ENCODE measurements at places on chromosomes 1 and 21. TPM values are rescaled to one million over a fixed set of nuclear protein-coding genes. Genes with fewer than 3 reads are reported as not detected.
A peak's percentile ranks its signal among the peaks of the same experiment; 100 is the strongest.

DNA sequence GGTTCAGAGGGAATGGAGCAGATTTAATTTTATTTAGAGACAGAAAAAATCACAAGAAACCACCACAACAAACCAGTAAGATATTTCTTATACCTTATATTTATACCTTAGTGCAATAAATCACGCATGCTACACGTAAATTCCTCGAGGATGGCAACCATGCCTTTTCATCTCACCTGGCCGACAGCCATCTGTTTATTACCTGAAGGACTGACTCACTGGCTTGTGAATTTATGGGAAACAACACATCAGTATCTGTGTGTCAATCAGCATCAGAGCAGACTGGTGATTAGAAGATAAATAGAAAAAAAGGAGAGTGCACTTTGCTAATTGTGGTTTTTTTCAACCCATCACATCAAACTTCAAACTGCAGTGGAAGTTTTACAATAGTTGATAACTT lies 58.4 kb downstream of the S1PR1 start:
- H3K4me3 ChIP-seq = no peak overlapping the region
- H3K4me1 ChIP-seq = no peaks in the 10 kb centered on the region
- H3K27ac ChIP-seq = no peak overlapping the region

GRCh38 chr1:180213401-180214170 lies 16.5 kb upstream of the LHX4 start:
- H3K27me3 ChIP-seq = no peaks in the 10 kb centered on the region
- DNase-seq = peak; percentile 91
- H3K36me3 ChIP-seq = no peaks in the 10 kb centered on the region
- no peaks in the 10 kb centered on the region for H3K4me1 ChIP-seq
- no peak overlapping the region for H3K4me3 ChIP-seq

Gene PRELP
- 2.0 TPM for total RNA-seq

GRCh38 chr1:30183895-30184294 lies 539.5 kb downstream of the MATN1 start:
- H3K27ac ChIP-seq = no peak overlapping the region
- H3K36me3 ChIP-seq = no peaks in the 10 kb centered on the region
- H3K4me3 ChIP-seq = no peak overlapping the region
- H3K27me3 ChIP-seq = peaks cover 3% of the 10 kb centered on the region
- DNase-seq = no peak
- H3K4me1 ChIP-seq = no peaks in the 10 kb centered on the region

GRCh38 chr1:241738284-241739078 lies 86.4 kb downstream of the WDR64 start:
- no peaks in the 10 kb centered on the region for H3K36me3 ChIP-seq
- H3K27ac ChIP-seq = no peak overlapping the region
- no peaks in the 10 kb centered on the region for H3K27me3 ChIP-seq

DNA sequence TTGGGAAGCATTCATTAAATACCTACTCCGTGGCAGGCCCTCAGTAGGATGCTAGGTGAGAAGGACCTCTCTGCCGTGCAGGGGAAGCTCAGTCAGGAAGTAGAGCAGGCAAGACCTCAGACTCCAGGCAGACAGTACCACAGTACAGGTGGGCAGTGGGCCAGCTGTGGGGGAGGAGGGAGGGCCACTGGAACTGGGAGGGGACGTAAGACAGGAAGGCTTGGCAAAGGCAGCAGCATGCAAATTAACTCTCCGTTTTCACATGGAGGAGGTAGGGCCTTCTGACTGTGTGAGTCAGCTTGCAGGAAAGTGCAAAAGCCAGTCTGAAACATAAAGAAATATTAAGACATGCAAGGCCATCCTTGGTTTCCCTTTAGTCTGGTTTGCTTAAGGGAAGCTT lies 157.7 kb downstream of the TRIM33 start:
- no peaks in the 10 kb centered on the region for H3K36me3 ChIP-seq
- no peak overlapping the region for H3K4me3 ChIP-seq
- no peak overlapping the region for H3K27ac ChIP-seq

DNA sequence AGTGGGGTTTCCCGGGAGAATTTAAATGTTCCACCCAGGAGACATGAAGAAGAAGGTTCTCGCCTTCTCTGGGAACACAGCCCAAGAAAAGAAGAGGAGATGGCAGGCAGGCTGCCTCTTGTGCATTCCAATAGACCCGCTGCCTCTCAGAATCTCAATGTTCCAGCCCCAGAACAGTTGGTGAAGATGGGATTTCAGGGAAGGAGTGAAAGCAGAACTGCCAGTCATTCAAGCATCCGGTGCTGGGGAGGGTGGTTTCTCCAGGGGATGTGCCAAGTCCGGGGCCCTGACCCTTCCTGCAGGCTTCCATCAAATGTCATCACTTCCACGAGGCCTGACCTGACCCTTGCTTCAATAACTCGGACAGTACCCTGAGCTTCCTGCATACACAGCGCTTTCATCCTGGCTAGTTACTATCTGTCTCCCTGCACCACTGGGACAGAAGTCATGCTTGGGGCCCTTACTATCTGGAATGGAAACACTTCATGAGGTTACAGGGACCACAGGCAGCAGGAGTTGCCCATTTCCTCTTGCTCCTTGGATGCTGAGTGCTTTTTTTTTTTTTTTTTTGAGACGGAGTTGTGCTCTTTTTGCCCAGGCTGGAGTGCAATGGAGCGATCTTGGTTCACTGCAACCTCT lies 386.6 kb upstream of the POU3F1 start:
- H3K4me1 ChIP-seq = no peaks in the 10 kb centered on the region
- H3K36me3 ChIP-seq = no peaks in the 10 kb centered on the region
- H3K27ac ChIP-seq = no peak overlapping the region
- no peak overlapping the region for H3K4me3 ChIP-seq

- H3K36me3 ChIP-seq = no peaks in the 10 kb centered on the region
- no peak overlapping the region for H3K4me3 ChIP-seq
- peaks cover 25% of the 10 kb centered on the region for H3K4me1 ChIP-seq
- H3K27ac ChIP-seq = no peak overlapping the region
- no peak for DNase-seq
- no peaks in the 10 kb centered on the region for H3K27me3 ChIP-seq
Observed at GRCh38 chr1:27399251-27400025, 7.0 kb downstream of the GPR3 start.

DNA sequence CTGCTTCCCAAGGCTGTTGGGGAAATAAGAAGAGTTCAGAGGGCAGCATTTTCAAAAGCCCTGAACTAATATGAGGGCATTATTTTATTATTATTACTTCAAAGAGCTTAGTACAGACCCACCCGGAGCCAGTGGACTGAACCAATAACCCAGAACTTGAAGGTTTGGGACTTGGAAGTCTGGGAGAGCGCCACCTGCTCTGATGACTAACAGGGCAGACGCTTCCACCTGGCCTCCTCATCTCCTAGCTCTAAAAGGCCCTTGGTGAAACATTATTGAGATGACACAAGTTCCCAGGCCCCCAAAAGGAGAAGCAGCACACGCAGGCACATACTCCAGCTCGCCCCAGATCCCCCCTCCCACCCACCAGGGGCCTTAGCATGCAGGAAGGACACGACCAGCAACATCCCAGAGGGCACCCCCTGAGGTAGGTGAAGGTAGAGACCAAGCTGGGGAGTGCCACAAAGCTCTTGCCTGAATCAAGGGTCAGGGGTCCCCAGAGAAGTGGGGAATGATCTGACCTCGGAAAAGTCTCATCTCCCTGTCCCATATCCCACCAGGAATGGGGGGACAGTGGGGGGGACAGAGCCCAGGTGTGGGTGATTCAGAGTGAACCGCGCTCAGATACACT lies 1.3 kb downstream of the DLGAP3 start:
- H3K27me3 ChIP-seq = peaks cover 37% of the 10 kb centered on the region
- H3K4me3 ChIP-seq = no peak overlapping the region
- no peaks in the 10 kb centered on the region for H3K36me3 ChIP-seq
- no peak for DNase-seq
- no peak overlapping the region for H3K27ac ChIP-seq

Gene AMY1B
- total RNA-seq = 4.3 TPM

DNA sequence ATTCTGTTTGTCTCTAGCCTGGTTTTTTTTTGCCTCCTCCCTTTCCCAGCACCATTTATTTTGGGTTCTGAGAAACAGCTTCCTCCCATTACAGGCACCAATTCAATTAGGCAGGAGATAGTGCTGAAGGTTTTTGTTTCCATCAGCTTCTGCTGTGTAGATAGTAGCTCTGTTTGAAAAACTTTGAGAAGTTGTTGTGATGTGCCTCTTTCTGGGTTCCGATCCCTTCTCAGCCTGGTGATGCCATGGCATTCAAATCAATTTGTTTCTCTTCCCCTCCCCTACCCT lies 109.0 kb downstream of the NFIA start:
- H3K36me3 ChIP-seq = no peaks in the 10 kb centered on the region
- H3K4me1 ChIP-seq = peaks cover 6% of the 10 kb centered on the region
- H3K27me3 ChIP-seq = no peaks in the 10 kb centered on the region
- no peak overlapping the region for H3K27ac ChIP-seq
- no peak overlapping the region for H3K4me3 ChIP-seq

DNA sequence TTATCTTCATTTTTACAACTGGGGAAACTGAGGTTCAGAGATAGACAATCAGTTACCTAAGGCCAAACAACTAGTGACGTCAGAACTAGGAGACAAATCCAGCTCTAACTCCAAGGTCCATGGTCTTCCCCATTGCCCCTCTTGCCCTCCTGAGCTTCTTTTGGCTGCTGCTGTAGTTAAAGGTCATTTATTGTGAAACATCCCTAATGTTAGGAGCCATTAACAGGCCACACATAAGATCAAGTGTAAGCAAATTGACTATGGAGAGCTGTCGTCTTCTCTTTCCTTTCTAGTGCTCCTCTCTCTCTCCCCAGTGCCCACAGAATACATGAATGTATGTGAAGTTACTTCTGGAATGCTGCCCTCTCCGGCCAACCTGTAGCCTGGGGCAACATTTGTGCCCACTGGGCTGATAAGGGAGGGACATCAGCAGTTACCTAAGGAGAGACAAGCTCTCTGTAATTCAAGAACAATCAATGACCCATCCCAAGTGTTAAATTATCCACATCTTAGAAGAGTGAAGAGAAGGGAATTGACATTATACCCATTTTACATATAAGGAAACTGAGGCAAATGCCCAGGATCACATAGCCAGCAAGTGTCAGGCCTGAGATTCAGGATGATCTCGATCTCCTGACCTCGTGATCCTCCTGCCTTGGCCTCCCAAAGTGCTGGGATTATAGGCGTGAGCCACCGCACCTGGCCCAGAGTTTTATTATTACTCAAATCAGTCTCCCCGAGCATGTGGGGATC lies 40.1 kb downstream of the PTAFR start:
- no peaks in the 10 kb centered on the region for H3K4me1 ChIP-seq
- no peaks in the 10 kb centered on the region for H3K36me3 ChIP-seq
- H3K27ac ChIP-seq = no peak overlapping the region
- no peaks in the 10 kb centered on the region for H3K27me3 ChIP-seq

GRCh38 chr1:13587256-13588030 lies 3.8 kb downstream of the PDPN start:
- H3K4me1 ChIP-seq = peaks cover 20% of the 10 kb centered on the region
- H3K27ac ChIP-seq = peak overlapping the region; percentile 57
- peaks cover 4% of the 10 kb centered on the region for H3K27me3 ChIP-seq
- H3K4me3 ChIP-seq = no peak overlapping the region
- H3K36me3 ChIP-seq = no peaks in the 10 kb centered on the region

- no peaks in the 10 kb centered on the region for H3K36me3 ChIP-seq
- H3K4me1 ChIP-seq = peaks cover 4% of the 10 kb centered on the region
- H3K27me3 ChIP-seq = no peaks in the 10 kb centered on the region
- no peak overlapping the region for H3K4me3 ChIP-seq
- no peak overlapping the region for H3K27ac ChIP-seq
Observed at GRCh38 chr1:51189421-51190073, 46.5 kb upstream of the RNF11 start.

GRCh38 chr1:21550866-21551475 lies 41.7 kb downstream of the ALPL start:
- H3K4me3 ChIP-seq = no peak overlapping the region
- no peak for DNase-seq
- no peaks in the 10 kb centered on the region for H3K36me3 ChIP-seq
- H3K27me3 ChIP-seq = no peaks in the 10 kb centered on the region
- H3K4me1 ChIP-seq = peaks cover 6% of the 10 kb centered on the region
- no peak overlapping the region for H3K27ac ChIP-seq

Gene LCA5L
- total RNA-seq = 4.4 TPM

- no peak for DNase-seq
- H3K27me3 ChIP-seq = no peaks in the 10 kb centered on the region
- no peak overlapping the region for H3K4me3 ChIP-seq
Observed at GRCh38 chr1:208409176-208409575, 165.0 kb upstream of the PLXNA2 start.

All from lung (tissue), 17 donors.